ENCODE measurements at places on chromosomes 3 and 15.

DNA sequence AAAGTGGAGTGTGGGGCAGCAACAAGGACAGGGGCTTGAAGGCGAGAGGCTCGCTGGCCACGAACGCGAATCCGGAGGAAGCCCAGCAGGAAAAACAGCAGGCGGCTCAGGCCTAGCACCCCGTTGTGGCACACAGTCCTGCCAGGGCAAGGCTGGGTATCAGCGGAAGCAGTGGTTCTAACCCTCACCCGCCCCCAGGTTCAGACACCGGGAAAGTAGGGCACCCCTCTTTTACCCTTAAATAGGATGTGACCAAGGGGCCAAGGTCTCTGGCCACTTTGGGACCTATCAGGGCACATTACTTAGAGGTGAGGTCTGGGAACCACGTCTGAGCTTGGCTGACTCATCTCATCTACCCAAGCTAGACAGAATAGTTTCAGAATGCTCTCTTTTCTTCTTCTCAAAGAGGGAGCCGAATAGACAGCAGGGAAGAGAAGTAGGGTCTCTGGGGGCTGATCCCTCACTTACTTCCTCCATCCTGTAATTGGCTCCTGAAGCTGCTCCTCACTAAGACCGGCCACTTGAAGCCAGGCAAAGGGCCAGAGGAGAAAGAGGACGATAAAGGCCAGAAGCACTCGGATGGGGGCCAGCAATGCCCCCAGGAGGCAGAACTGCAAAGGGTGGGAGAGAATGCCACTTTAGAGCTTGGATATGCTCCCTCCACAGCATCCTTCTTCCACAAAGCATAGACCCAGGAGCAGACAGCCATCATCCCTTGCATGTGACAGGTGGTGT is 1.7 kb downstream of the LPCAT4 start:
- no peak for DNase-seq

DNA sequence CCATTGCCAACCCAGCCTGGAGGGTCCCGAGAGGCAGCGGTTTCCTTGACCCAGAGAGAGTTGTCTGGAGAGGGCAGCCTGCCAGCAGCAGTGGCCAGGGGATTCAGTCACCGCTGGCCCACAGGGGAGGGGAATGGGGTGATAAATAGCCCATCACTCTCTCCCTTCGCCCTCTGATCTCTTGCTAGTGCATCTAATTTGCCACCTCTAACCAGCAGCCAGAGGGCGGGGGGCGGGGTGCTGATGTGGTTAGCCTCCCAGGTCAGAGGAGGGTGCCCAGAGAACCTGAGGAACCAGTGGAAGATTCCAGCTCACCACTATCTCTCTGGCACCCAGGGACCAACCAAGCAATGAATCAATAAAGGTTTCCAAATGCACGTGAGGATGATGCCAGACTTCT is 35.1 kb upstream of the SLC6A11 start:
- no peak for DNase-seq

- no peak for DNase-seq
These were observed 3.5 kb downstream of the TEX55 start for GRCh38 chr3:119149484-119149883.

DNA sequence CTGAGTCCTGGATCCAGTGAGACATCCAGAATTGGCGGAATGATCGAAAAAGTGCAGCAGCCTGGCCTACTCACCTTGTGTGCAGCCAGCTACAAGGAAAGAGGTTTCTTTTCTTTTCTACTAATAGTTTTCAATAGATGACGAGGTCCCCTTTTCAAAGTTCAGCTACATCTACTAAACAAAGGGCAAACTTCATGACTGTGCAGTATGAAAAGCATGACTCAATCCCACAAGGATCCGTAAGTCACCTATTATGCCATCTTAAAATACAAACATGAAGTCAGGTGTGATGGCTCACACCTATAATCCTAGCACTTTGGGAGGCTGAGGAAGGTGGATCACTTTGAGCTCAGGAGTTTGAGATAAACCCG is 16.7 kb downstream of the MIX23 start:
- DNase-seq = no peak

- no peak for DNase-seq
These were observed 36.7 kb downstream of the SLC9A9 start for GRCh38 chr3:143811602-143812001.

GRCh38 chr3:172383306-172383796 is 64.9 kb downstream of the GHSR start:
- no peak for DNase-seq

DNA sequence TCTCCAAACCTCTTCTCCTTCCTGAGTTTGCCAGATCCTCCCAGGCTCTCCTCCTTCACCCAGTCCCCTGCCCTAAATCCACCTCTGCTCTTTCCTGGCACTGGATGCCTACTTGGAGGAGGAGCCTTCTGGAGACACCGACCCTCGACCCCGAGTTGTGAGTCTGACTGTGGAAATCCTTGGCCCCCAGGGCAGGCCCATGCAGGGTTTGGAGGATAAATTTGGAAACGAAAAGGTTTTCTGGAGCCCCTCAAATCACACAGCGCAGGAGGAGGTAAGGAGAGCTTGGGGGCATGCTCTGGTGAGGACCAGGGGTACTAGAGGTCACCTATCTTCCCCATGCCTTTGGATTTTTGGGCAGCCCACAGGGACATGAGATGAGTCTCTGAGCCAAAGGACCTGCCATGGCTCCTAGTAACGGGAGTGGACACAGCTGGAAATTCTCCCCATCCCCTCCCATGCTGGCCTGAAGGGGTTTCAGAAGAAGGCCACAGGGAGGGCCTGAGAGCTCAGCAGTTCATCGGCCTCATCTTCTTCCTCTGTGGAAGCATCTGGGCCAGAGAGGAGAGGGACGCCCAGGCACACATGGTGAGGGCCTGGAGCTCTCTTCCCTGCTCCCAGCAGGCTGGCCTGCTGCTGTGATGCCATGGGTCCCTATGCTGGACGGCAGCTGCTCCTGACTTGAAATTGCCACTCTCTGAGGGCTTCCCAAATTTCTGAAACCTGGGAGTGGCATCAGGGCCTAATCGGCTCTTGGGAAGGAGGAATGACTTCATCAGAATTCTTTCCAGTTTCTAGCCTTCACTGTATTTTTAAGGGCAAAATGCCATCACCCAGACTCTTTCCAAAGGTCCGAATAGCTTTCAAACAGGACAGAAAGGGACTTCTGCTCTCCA is 68.6 kb upstream of the ITGA11 start:
- no peak for DNase-seq

DNA sequence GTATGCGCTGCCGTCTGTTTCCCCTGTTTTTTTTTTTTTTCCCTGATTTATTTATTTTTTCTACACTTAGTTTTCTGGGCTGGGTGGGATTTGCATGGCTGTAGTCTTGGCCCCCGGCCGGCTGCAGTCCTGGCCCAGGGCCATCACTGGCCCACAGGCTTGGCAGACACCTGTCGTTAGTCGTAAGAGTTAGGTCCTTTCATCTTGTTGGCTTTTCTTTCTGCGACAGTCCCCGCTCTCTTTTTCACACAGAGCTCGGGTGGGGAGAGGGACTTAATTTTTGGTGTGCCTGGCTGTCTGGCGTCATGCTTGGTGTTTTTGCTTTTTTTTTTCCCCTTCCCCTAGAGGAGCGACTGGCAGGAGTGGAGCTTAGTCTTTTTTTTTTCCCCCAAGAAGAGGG is 183.4 kb downstream of the KLF13 start:
- DNase-seq = no peak

DNA sequence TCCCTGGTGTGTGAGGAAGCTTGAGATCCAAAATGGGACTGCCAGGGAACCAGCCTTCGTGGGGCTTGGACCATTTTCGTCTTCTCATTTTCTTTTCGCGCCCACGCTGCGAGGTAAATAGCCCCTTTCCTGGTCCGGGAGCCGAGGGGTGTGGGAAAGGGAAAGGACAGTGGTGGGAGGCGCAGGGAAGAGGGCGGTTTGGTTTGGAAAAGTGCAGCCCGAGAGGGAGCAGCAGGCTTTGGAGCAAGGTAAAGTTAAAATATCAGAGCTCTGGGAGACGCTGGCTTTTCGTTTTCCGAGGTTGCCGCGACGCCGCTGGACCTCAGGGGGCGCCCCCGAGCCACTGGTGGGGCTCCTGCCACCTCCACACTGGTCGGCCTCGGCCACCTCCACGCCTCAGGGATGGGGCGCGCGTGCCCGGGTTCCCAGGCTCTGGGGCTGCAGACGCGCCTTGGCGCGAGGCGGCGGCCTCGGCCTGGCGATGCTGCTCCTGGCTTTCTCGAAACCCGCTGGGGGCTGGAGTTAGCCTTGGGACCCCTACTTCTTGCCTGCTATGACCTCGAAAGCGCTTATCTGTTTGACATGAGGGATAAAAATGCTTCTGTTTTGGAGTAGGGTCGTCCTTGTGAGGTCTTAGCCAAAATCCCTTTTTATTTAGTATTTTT is 3.2 kb downstream of the PTPRG start:
- DNase-seq = no peak

DNA sequence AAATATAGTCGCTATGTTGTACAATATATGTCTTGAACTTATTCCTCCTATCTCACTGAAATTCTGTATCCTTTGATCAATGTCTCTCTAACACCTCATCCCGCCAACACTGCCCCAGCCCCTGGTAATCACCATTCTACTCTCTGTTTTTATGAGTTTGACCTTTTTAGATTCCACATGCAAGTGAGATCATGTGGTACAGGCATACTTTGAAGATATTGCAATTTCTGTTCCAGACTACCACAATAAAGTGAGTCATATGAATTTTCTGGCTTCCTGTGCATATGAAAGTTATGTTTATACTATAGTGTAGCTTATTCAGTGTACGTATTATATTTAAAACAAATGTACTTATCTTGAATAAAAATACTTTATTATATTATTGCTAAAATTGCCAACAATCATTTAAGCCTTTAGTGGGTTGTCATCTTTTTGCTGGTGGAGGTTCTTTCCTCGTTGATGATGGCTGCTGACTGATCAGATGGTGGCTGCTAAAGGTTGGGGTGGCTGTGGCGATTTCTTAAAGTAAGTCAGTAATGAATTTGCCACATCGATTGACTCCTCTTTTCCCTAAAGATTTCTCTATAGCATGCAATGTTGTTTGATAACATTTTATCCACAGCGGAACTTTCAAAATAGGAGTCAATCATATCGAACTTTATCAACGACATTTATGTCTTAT is 257.2 kb downstream of the NFKBIZ start:
- no peak for DNase-seq

DNA sequence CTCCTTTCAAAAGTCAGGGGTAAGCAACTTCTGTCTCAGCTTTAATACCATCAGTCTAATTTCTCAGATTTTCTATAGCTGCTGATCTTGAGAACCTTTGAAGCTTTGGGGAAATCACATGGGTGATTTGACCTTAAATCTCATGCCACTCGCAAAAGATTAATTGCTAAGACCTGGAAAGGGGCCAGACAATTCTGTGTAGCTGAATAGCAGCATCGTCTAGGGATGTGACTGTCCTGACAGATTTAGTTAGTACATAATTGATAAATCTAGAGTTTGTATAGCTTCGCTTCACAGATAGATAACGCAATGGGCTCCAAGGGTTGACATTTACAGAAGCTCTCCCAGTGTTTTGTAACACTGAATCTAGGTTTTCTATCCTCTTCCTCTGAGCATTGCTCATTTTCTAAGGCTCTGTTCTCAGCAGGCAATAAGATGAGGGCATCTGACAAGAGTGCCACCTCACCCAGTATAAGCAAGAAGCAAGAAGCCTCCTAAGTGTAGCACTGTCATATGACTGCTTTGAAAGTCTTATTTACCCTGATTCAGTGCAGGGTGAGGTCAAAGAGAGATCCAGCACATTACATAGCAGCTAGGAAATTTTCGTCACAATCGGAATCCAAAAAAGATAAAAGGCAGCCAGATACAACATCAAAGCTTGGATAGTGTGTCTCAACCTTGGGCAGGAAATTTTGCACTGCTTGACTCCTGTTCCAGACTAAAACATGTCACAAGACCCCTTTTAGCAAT is 47.7 kb upstream of the DUT start:
- no peak for DNase-seq

GRCh38 chr15:91032919-91033803 is 10.8 kb upstream of the VPS33B start:
- DNase-seq = no peak

- no peak for DNase-seq
These were observed 20.5 kb downstream of the TRH start for GRCh38 chr3:129994883-129995559.

DNA sequence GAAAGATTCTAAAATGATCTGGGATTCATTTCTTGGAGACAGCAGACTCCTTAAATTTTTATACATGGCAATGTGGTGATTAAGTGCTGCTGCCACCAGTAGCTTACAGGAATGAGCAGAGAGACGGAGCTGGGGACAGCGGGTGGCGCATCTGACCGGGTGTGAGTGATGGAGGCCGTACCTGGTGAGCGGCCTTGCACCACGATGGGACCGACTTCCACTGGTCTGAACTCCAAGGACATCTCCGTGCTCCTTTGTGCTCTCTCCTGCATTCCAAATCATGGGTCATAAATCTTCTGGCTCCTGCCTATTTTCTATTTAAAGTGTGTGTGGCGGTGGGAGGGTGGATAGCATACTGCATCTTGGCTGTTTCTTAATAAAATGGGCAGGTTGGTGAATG is 262.6 kb downstream of the ABHD5 start:
- no peak for DNase-seq

- DNase-seq = no peak
These were observed 37.2 kb upstream of the FHIT start for GRCh38 chr3:61288446-61288845.

DNA sequence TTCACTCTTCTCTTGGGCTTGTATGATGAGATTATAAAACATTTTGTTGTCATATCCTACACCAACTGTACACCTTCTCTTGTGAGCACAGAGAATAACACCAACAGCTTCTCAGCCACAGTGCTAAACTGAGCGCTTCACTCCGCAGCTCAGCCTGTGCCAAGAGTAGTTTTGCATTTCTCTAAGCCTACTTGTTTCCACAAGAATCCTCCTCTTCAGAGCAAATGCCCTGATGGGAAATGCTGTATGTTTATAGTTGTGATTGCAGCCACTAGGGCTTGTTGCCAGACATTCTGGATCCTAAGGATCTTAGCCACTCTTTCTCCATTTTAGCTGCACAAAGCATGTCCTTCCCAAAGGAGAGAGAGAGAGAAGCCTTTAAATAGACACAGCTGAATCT is 138.8 kb upstream of the PLXND1 start:
- no peak for DNase-seq

DNA sequence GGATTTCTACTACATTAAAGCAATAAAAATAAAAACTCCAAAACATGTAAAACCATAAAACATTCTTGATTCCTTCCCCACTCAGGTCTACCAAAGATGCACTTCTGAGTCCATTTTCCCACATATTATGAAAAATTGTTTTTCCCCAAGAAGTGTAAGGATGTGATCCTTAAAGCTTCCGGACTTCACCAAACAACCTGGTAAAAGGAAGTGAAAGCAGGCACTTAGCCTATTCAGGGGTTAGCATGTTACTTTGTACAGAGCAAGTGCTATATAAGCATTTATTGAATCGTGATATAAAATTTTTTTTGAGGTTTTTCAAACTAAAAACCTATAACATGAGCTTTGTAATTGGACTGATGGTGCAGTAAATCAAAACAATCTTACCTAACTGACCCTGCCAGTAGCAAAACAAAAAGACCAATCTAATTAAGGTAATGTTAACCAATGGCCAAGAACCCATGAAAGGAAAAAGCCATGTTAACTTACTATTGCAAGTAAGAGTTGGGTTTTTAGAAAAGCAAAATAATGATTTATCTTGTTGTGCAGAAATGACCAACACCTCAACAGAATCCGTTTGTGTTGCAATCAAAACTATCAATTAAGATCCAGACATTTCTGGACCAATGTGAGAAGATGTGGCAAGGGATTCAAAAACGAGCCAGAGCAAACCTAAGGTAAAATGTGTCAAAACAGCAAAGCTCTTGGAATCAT is 1.8 kb downstream of the SETD2 start:
- no peak for DNase-seq

GRCh38 chr3:87088993-87089841 is 98.3 kb upstream of the VGLL3 start:
- DNase-seq = peak; percentile 41

Measured in left renal pelvis (tissue), 4 donors.